ENCODE measurements at places on chromosomes 1 and 21.

DNA sequence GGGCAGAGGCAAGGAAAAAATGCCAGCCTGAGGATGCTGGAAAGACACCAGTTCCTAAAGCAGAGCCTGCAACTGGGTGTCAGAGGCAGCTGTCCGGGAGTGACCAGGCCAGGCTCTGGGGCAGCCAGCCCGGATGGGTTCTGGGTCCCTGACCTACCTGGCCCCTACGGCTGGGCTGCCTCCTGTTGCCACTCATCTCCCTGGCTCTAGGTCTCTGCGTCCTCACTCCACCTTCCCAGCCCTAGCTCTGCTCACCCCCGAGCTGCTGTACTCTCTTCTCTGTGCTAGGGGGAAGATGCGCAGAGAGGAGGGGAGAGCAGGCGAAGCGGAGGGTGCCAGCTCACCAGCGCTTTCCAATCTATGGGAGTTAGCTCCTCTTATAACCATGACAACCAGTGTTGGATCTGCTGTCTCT lies 9.0 kb downstream of the ARHGEF2 start:
- DNase-seq, result no peak

DNA sequence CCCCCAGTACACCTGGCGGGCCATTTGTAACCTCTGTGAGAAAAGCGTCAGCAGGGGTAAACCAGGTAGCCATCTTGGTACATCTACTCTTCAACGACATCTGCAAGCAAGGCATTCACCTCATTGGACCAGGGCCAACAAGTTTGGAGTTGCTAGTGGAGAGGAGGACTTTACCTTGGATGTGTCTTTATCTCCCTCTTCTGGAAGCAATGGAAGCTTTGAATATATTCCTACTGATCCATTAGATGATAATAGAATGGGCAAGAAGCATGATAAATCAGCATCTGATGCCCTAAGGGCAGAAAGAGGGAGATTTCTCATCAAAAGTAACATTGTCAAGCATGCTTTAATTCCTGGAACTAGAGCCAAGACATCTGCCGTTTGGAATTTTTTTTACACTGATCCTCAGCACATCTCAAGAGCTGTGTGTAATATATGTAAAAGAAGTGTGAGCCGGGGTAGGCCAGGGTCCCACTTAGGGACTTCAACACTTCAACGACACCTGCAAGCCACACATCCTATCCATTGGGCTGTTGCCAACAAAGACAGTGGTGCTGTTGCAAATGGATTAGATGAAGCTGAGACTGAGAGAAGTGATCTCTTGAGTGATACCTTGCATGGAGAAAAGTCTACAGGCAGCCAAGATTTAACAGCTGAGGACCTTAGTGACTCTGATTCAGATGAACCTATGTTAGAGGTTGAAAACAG lies 2.7 kb downstream of the ZBED6 start:
- DNase-seq, result no peak

DNA sequence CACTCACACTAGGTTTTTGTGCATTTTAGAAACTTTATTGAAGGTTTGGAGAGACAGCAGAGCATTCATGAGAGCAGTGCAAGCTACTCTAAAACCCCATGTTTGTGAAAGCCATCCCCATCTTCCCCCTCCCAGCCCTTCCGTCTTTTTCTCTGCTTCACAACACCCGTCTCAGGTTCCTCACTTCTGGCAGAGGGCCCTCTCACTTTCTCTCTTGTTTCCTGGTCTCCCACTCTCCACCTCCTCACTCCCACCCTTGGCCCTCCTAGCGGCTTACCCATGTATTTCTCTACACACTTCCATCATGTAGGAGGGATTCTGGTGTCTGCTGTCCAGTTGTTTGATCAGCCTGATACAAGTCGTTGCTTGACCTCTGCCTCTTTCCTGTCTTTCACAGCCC lies 92.7 kb downstream of the LRRC8C start:
- no peak for DNase-seq

GRCh38 chr1:113809670-113810602 lies 2.3 kb downstream of the RSBN1 start:
- no peak for DNase-seq

GRCh38 chr21:38027901-38028498 lies 111.7 kb upstream of the KCNJ6 start:
- no peak for DNase-seq

- no peak for DNase-seq
Observed at GRCh38 chr1:156489166-156489934, 11.2 kb downstream of the MEF2D start.

- peak; percentile 88 for DNase-seq
Observed at GRCh38 chr1:38000529-38001455, 4.5 kb downstream of the FHL3 start.

- no peak for DNase-seq
Observed at GRCh38 chr1:3129133-3129490, 60.1 kb downstream of the PRDM16 start.

GRCh38 chr21:15729346-15729673 lies 472 bp upstream of the USP25 start:
- DNase-seq, result no peak

DNA sequence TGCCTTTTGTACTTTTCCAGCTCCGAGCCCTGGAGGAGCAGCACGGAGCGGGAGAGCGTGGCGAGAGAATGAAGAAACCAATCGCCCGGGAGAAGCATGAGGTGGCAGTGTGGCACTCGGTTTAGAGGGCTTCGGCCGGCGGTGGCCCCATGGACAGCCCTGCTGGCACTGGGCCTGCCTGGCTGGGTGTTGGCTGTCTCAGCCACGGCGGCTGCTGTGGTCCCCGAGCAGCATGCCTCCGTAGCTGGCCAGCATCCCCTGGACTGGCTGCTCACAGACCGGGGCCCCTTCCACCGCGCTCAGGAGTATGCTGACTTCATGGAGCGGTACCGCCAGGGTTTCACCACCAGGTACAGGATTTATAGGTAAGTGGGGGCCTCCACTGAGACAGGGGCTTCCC lies 59.0 kb downstream of the BRINP2 start:
- no peak for DNase-seq

DNA sequence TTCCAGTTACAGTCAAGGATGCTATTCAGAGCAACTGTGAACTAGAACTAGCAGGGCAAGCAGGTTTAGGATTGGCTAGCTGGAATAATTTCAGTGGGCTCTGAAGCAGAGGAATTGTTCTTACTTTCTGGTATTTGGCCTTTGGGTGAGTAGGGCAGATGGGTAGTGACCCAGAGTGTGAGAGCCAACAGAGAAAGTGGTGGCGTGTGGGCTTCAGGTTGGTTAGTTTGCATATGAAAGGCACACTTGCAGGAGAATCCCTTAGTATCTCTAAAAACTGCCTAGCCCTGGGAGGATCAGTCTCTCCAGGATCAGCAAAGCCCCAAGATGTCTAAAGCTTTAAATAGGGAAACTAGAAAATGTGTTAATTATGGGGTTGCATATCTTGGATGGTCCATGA lies 67.6 kb upstream of the LRRC8B start:
- no peak for DNase-seq

DNA sequence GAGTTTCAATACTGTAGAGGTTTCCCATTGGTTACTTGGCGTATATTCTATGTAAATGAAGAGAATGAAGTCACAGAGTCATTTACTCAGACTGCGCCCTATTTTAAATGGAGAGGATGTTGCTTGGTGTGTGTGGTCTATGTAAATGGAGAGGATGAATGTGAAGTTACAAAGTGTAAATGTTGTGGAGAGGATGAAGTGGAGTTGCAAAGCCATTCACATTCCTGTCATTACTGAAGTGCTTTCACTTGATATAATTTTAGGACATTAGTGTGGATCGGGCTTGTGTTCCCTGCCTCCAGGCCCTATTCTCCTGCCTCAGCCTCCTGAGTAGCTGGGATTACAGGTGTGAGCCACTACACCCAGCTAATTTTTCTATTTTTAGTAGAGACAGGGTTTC lies 99.4 kb upstream of the CACYBP start:
- DNase-seq, result no peak

GRCh38 chr1:246503341-246503740 lies 3.7 kb downstream of the SMYD3 start:
- DNase-seq, result no peak

GRCh38 chr1:62022382-62022983 lies 172.2 kb upstream of the L1TD1 start:
- no peak for DNase-seq

DNA sequence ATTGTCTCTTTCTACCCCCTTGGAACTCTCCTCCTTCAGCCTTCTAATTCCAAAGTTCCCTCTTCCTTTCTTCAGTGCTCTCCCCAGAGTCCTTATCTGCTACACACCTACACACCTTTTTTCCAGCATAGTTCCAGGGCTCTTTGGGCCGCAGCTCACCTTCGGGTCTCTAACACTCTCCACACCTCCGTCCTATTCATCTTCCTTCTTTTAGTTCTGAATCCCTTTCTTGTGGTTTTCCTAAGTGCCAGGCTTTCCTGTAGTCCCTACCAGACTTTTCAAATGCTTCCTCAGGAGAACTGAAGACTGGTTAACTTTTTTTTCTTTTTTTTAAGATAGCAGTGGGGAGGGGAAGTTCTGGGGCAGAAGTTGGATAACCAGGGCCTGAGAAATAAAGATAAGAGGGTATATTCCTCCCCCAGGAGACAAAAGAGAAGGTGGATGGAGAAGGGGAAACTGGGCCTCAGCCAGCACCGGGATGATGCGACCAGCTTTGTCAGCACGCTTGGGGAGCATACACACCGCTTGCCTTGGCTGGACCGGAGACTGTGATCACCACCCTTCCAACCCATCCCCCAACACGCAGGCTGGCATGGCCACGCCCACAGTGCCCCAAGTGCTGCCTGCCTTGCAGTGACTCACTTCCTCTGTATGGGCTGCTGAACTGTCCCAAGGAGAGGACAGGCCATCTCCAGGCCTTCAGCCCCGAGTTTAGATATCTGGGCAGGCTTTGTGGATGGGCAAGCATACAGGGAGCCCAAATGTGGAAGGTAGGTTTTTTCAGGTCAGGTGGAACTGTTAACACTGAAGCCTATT lies 2.5 kb upstream of the CERS2 start:
- DNase-seq, result no peak

- no peak for DNase-seq
Observed at GRCh38 chr21:44810779-44811178, 7.1 kb downstream of the SUMO3 start.

DNA sequence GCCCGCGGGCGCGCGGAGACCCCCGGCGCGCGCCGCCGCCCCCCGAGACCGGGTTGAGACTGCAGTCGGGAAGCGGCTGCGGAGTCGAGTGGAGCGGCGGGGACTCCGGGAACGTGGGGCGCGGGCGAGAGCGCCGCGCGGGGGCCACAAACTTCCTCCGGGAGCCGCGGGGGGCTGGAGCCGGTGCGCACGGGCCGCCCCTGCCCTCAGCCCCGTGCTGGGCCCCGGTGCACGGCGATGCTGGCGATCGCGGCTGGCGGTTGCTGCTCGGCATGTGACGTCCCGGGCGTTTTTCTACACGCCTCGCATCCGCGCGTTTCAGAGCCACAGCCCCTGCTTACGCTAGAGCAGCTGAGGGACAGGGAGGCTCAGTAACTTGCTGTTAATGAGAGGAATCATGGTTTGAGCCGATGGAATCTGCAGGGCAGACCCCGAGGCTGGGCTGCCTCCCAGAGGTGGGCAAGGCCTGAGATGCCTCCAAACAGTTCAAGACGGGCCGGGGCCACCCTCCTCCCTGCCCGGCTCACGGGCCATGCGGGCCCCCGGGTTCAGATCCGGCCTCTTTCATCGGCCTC lies 520 bp downstream of the TMEM201 start:
- no peak for DNase-seq

- no peak for DNase-seq
Observed at GRCh38 chr1:200343874-200344273, 66.0 kb downstream of the ZNF281 start.

DNA sequence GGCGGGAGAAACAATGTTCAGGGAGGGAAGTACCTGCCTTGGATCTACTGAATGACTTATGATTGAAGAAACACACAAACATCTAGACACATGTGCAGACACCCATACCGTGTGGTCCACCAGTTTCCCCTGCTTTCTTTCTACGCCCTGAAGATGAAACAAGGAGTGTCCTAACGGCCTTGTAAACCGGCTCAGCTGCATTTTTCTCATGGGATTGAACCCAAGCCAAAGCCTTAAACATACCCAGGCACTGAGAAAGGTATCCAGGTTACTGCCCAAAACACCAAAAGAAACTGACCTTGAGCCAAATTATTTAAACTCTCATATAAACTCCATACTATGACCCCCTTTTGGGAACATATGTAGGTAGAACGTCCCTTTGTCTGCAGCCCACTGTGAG lies 630.0 kb upstream of the RGS18 start:
- no peak for DNase-seq

DNA sequence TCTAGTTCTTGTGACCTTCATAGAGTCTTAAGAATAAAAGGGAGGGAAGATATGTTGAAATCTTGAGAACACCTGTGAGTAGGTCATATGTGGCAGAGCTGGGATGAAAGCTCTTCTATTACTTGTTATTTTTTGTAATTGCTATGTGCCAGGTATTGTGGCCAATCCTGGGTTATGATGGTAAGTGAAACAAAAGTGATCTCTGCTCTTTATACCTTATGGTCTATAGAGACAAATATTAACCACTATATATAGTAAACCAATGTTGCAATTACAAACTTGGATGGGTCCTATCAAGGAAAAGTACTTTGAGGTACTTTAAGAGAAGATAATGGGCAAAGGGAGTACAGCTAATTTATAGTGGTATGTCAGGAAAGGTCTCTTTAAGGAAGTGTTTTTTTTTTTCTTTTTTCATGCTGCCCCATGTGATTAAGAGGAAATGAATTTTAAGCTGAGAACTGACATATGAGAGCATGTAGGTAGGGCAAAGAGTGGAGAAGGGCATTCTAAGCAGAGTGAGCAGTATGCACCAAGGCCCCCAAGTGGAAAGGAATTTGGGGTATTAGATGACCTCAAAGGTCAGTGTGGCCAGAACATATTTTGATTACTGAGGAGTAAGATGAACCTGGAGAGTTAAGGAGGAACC lies 43.3 kb downstream of the POU2F1 start:
- no peak for DNase-seq

GRCh38 chr1:8059161-8059622 lies 33.1 kb upstream of the ERRFI1 start:
- DNase-seq, result peak; percentile 47

GRCh38 chr1:200542162-200542561 lies 78.4 kb downstream of the KIF14 start:
- no peak for DNase-seq

DNA sequence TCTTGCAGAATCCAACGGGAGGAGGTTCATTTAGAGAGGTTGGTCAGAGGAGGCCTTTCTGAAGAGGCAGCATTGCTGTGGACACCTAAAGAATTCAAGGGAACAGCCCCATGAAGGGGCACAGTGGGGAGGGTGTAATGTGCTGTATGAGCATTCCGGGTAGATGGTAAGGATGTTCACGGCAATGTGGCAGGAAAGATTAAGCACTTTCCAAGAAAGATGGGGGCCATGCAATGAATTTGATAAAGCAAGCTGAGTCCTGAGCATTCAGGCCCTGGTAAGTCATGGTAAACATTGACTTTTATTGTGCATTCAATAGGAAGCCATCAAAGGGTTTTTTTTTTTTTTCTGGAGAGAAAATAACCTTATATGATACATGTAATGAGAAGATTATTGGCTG lies 166.6 kb downstream of the GREM2 start:
- DNase-seq, result no peak

DNA sequence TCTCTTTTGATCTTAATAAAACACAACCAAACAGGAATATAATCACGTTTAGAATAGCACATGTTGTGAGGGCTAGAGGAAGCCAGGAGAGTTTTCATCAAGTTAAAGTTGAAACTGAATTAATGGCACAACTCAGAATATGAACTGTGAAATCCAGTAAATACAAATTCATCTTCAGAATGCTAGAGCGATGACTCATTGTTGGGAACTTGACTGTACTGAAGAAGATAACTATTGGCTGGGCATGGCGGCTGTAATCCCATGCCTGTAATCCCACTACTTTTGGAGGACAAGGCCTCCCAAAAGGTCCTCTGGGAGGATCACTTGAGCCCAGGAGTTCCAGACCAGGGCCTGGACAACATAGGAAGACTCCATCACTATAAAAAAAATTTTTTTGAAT lies 8.8 kb downstream of the SYF2 start:
- DNase-seq, result no peak
